ENCODE measurements at places on chromosomes 1 and 21. TPM values are rescaled to one million over a fixed set of nuclear protein-coding genes. Genes with fewer than 3 reads are reported as not detected.

ASCL5 gene
- 0.30 TPM for total RNA-seq

CD1B gene
- total RNA-seq = not detected

NTMT2 gene
- total RNA-seq = not detected

ERVH48-1 gene
- total RNA-seq = not detected

RCAN3 gene
- total RNA-seq = 178 TPM

MCL1 gene
- total RNA-seq = 331 TPM

UROD gene
- 46.0 TPM for total RNA-seq

- DNase-seq = no peak
These were observed 74.4 kb upstream of the SDC3 start for GRCh38 chr1:30982937-30983336.

GRCh38 chr1:55386456-55386855 is 171.3 kb upstream of the USP24 start:
- no peak for DNase-seq

GRCh38 chr1:97832481-97832880 is 88.4 kb downstream of the DPYD start:
- no peak for DNase-seq

GRCh38 chr1:84143796-84144565 is at the start of gene PRKACB:
TSS of gene PRKACB (plus strand) at chr1:84144271. CDS start at chr1:84144362, 91 bp downstream.
- DNase-seq = peak; percentile 58

GRCh38 chr1:72780212-72780611 is 497.9 kb upstream of the NEGR1 start:
- no peak for DNase-seq

GRCh38 chr1:44642255-44642654 is 32.0 kb downstream of the TMEM53 start:
- DNase-seq = no peak

GRCh38 chr1:15272009-15272781 is 25.2 kb downstream of the FHAD1 start:
- no peak for DNase-seq

GRCh38 chr21:14952916-14953315 is 111.9 kb downstream of the NRIP1 start:
- no peak for DNase-seq

GRCh38 chr1:185694081-185694480 is 40.1 kb upstream of the HMCN1 start:
- no peak for DNase-seq

DNA sequence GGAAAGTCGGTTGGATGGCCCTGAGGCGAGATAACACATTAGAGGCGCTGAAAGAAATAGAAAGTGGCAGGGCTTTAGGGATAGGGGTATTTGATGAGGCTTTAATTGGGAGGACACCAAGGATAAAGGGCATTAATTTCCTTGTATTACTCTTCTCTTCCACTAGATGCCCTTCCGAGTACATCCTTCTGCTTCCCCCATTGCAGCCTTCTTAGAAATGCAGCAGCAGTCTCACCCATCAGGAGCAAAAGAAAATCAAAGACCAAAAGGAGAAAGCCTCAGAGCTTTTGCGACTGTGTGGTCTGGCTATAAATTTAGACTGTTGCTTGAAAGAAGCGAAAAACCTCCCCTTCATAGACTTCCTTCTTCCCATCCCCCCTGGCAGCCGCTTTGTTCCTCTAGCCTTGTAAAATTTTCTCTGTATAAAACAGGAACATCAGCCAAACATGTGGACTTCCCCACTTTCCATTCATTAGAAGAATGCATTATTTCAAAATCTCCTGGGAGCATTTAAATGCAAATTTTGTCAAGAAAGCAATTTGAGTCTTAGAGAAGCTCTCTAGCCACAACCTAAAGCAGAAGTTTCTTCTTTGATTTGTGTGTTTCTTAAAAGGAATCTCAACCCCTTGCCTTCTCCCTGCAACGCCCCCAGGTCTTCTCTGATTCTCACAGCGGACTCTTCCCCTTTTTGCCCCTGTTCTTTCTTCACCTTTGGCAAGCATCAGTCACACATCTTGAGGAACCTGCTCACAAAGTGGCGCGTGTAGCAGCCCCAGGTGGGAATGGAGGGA is 76.6 kb downstream of the NDUFS5 start:
- no peak for DNase-seq

DNA sequence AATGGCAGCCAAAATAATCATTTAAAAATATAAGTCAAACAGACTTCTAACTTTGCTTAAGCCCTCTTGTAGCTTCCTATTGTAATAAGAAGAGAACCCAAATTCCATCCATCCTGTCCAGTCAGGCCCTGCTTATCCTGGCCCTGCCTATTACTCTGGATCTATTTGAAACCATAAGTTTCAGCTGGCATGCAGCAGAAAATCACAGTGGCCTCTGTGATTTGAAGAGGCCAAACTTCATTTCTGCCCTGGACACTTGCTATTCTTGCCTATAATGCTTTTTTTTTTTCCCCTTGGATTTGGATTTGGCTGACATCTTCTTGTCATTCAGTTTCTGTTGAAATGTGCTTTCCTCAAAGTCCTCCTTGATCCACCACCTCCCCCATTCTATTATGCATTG is 642.8 kb downstream of the USP25 start:
- no peak for DNase-seq

DNA sequence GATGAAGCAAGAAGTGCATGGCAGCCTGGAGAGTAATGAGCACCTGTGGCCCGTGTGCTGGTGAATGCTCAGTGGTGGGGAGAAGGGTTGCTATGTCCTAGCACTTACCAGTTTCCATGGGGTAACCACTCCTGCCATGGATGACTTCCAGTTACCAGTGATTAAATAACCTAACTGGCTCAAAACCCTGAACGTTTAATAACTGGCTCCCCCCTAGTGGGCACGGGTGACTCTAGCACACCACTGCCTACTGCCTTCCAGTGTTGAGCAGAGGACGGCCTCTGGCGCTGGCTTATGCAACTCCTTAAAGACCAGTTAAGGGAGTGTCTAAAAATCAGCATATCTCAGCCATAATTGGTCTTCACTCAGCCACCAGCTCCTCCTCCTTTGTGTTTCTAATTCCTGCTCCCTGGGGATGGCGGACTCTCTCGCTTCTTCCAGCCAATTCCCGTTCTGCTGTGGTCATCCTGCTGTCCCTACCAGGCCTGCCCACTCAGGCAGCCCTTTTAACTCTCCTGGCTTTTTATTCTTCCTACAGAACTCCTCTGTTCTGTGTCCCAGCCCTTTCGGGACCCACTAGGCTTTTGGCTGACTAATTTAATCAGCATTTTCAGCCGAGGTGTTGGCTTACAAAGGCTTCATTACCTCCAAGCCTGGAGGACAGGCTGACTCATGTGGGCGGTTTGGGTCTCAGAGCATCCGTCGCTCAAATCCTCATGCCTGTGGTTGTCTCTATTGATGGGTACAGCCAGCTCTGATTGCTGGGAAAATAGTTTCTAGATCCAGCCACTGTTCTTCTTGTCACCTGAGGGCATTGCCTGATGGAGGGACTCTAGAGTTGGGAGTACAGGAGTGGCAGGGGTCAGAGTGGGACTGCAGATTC is 332.4 kb downstream of the CAMTA1 start:
- DNase-seq = no peak

GRCh38 chr1:212162635-212163034 is 122.6 kb upstream of the PPP2R5A start:
- peak; percentile 33 for DNase-seq

DNA sequence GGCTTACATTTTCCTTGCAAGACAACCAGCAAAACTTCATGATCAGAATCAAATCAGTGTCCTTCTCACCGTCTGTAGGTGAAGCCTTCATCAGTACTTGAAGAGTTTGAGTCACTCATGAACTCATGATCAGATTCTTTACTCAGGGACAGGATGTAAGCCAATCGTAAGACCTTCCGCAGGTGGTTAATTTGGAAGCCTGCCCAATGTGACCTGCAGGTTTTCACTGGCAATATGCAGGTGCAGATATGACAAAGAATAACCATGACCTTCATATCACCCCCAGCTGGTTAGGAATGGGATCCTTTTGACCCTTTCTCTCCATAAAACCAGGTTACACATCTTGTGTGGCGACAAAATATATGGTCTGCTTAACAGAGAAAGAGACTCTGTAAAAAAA is 2.4 kb upstream of the PRAMEF20 start:
- no peak for DNase-seq

DNA sequence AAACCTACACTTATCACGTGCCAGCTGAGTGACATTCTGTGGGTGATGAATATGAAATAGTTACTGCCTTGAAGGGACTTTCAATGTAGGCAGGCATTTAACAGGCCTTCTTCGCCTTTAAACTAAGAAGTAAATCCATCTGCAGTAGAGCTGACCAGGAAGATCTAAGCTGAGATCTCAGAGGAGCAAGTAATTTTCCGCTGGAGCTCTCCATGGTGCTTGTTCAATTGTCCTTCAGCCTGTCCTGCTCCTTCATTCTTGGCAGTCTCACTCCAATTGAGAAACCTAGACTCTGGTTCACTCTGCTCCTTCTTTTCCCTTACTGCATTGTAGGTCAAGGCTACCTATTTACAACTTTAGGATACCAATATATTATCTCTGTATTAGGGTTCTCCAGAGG is 183.5 kb downstream of the HMCN1 start:
- no peak for DNase-seq

Data from CD4-positive, alpha-beta memory T cell (primary cell).